ENCODE measurements at places on chromosomes 16 and 17. TPM values are rescaled to one million over a fixed set of nuclear protein-coding genes. Genes with fewer than 3 reads are reported as not detected.

DNA sequence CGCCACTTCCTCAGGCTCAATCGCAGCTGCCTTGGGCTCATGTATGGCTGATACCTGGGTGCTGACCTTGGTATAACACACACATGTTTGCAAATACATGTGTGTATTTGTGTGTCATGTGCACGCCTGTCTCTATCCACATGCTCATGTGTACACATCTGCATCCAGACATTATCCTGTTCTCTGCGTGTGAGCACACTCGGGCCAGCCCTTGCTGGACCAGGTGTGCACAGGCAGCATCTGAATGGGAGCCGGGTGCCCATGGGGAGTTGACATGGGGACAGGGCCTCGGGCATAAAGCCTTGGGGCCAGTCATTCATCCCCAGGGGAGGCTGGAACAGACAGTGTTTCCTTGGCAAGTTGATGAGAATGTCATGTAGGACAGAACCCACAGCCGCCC, 29.1 kb upstream of the CRHR1 start:
- DNase-seq, result no peak

DNA sequence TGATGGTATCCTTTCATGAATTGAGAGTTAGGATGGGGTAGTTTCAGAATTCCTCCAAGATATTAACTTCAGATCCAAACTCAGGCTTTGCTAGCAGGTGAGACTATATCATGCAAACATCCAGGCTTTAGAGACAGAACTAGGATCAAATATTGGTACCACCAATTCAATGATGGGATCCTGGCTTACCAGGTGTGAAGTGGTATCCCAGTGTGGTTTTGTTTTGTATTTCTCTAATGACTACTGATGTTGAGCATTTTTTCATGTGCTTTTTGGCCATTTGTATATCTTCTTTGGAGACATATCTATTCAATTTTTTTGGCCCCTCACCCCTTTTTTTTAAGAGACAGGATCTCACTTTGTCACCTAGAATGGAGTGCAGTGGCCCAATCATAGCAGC, 57.0 kb downstream of the TOM1L2 start:
- no peak for DNase-seq

DNA sequence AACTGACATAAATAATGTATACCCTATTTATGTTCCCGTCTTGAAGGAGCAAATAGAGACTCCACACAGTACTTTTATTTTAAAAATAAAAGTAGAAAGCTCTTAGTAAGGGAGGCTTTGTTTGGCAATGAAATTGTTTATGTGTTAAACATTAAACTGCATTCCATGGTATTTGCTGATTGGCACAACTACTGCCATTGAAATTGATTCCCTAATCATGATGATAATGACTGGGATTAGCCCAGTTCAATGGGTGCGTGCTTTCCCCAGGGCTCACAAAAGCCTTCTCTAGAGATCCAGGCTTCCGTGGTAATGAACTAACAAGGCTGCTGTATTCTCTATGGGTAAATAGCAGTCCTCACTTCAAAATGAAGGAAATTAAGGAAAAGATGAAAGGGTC, 67.5 kb downstream of the GPRC5B start:
- DNase-seq, result no peak

DNA sequence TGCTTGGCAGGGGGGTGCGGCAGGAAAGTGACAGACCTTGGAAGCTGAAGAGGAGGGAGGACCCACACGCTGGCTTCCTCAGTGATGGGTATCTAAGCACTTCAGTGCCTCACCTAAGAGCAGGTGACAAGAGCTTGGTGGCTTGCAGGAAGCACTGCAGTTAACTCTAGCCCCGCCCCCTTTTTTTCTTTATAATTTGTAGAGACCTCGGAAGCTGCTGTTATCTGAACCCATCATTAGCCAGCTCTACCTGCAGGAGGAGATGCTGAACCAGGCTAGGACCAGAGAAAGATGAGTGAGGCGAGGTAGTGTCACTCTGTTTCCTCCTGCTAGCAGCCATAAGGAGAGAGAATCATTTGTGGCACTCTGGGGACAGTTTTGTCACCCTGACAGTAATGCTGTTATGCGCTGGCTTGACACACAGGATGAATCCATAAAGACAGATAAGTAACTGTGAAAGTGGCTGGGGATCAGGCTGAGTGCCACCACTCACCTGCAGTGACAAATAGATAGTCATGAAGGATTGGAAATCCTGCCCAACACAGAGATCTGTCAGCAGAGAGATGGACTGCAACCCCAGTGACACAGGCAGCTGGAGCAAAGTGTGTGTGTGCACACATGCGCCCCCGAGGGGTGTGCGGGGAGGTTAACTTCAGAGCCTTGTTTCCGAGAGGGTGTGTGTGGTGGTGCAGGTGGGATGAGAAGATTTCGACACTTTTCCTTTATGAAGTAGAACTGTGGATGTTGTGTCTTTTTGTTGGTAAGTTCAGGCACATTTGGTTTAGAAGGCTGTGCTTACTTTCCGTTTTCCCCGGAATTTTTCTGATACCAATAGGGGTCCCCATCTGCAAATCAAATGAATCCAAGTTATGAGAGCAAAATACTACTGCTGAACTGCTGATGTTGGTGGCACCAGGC, 224.0 kb downstream of the IRX3 start:
- no peak for DNase-seq

CHRNE gene
- 3.6 TPM for total RNA-seq

DNA sequence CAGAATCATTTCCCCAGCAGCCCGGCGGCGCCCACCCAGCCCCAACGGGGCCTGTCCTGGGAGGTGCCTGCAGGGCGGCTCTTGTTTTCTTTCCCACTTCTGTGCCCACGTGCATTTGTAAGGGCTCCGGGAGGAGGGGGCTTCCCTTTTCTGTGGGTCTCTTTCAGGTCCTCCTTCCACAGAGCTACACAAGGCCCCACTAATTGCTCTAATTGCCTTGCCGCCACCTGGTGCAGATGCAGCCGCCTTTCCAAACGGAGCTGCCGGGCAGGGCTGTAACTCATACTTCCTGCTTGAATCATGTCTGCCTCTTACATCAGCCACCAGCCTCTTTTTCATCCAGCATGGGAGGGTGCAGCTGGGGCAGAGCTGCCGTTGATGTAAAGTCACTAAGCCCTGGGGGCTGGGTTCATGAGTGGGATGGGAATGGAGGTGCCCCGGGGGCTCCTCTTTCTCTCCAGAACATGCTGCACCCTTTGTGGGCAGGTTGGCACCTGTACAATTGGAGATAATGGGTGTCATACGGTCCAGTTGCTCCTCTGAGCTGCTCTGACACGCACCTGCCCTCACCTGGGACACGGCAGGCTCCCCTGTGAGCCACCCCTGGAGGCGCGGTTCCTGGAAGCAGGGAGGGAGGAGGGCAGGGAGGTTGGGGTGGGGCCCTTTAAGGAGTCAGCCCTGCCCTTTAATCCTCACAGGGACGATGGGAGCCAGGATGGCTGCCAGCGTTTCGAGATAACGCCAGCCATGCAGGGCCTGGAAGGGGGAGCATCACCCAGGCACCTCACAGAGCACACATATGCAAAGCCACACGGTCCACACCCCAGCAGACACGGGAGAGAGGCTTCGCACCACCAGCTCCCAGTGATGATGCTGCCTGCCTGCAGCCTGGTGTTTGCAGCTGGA, 41.1 kb upstream of the KLHDC4 start:
- no peak for DNase-seq

TNS4 gene
- not detected for total RNA-seq

DNA sequence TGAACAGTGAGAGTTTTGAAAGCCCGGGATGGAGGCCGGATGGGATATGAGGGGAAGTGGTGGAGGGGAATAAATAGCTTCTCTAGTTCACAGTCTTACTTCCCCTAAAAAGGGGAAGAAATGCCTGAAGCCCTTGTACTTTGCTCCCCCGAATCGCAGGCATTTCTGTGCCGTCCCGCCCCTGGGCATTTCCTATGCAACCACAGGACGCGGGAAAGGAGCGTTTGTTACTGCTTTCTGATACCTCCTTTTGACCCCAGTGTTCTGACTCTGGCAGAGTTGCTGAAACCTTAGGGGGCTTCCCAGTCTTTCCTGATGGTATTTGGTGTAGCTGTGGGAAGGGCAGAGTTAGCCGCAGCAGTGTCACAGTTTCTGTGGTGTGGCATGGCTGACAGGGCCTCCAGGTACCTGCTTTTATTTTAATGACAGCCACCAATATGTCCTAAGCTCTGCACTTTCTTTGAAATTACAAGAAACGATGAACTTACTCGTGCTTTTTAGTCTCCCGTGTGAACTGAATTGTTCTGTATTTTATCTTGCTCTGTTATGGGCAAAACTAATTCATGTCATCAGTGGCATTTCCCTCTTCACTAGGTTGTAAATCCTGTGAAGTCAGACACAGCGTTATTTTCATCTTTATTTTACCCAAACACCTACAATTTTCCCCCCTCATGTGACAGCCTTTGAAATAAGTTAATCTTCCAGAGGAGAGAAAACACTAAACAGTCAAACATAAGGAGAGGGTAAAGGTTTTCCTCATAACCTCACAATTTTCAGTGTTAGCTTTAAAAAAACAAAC, 27.1 kb downstream of the USP10 start:
- DNase-seq, result no peak

ST6GALNAC1 gene
- 0.46 TPM for total RNA-seq

DNA sequence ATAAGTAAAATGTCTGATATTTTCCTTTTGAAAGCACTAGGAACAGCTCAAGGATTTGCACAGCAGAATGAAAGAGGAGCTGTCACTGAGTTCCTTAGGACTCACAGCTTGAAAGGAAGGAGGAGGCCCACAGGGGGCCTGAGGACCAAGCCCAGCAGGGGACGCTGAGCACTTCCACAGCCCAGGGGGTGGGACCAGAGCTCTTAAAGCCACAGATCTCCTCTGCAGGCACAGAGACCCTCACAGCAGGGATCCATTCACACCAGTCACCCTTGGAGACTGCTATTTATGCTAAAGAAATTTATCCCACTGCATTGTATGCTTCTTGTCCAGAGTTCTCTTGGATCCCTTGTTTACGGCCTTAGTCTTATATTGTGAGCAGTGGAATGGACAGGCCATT, 253.3 kb downstream of the STX8 start:
- DNase-seq, result no peak

GRCh38 chr16:8355675-8356074, 234.6 kb downstream of the TMEM114 start:
- DNase-seq, result no peak

DNA sequence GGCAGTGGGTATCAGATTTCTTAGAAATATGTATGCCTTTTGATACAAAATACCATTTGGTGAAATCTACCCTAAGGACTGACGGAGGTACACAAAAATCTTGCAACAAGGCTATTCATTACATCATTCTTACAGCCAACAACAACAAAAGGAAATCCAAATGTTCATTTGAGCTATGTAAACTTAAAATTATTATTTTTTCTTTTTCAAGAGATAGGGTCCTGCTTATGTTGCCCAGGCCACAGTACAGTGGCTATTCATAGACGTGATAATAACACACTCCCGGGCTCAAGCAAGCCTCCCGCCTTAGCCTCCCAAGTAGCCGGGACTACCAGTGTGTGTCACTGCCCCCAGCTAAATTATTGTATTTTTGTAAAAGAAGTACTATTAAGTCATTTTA, 9.0 kb downstream of the SRR start:
- no peak for DNase-seq

DNA sequence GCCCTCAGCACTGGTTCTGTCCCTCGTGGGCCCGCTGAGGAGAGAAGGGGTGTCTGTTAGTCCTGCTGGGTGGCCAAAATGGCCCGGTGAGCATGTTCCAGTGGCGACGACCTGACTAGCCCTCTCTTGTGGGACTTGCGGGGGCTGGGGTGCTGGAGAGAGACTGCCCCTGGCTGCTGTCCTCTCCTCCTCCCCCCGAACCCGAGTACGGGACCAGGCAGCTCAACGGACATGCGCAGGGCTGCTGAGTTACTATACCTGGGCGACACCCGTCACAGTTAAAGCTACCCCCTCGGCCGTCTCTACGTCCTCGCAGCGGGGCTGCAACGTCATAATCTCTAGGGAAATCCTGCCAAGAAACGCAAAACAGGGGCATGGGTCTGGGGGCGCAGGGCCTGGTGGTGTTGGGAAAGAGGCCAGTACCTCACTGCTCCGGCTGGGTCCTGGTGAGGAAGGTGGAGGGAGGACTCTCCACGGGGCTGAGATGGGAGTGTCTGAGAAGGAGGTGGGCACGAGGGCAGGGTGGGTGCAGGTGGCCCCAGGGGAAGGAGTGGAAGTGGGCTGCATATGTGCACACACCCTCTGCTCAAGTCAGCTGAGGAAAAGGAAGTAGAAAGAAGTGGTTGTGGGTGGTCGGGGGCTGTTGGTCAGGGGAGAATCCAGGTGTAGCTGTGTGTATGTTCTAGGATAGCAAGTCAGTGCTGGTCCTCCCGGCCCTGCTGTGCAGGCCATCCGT, 13.4 kb downstream of the FLOT2 start:
- DNase-seq, result no peak

DNA sequence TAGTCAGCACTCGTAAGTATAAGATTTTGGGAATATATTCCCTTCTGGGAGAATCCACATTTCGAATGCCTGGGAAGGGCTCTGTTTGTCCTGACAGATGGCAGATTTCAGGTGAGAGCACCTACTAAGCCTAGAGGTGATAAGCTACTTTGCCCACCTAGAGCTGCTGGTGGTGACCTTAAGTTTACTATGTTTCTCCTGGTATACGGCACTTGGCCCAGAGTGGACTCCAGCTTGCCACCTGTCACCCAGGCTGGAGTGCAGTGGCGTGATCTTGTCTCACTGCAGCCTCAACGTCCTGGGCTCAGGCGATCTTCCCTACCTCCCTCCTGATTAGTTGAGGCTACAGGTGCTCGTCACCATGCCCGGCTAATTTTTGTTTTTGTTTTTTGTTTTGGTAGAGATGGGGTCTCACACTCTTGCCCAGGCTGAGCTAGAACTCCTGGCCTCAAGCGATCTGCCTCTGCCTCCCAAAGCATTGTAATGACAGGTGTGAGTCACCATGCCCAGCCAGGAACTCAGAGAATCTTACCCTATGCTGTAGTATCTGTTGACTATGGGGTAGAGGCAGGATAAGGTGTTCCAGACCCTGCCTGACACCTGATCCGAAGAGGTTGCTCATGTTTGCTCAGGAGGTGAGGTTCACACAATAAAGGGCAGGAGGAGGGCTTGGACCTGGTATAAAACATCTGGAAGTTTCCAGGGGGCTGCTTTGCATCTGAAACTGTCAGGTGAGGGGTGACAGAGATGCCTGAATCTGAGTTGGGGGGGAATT, at the start of gene ZG16:
TSS of gene ZG16 (plus strand) at position 681 of the 775 bp plus-strand sequence. CDS start 1,011 bp downstream, outside the sequence.
- no peak for DNase-seq
